ENCODE measurements at places on chromosomes 4 and X. TPM values are rescaled to one million over a fixed set of nuclear protein-coding genes. Genes with fewer than 3 reads are reported as not detected.

XG gene
- not detected for polyA plus RNA-seq

MAGEA2B gene
- not detected for polyA plus RNA-seq

MFAP3L gene
- polyA plus RNA-seq, result 0.34 TPM

AKAP14 gene
- polyA plus RNA-seq, result not detected

ALAS2 gene
- polyA plus RNA-seq, result not detected

BEX5 gene
- polyA plus RNA-seq, result 2.0 TPM

ENPP6 gene
- not detected for polyA plus RNA-seq

All from IgD-negative memory B cell (primary cell).